Sigmoid colon (tissue), 7 donors: ENCODE measurements at places on chromosomes 6 and 20. TPM values are rescaled to one million over a fixed set of nuclear protein-coding genes. Genes with fewer than 3 reads are reported as not detected.

Gene TGM3
- total RNA-seq, result not detected

Gene FOXF2
- total RNA-seq, result 37.8 TPM

Gene OR2H1
- total RNA-seq, result not detected

Gene WFDC2
- 42.5 TPM for total RNA-seq

Gene THBS2
- total RNA-seq, result 46.6 TPM

Gene WFDC10B
- total RNA-seq, result not detected

Gene TFAP2A
- total RNA-seq, result 0.27 TPM

Gene HFE
- total RNA-seq, result 4.7 TPM

Gene PRR18
- total RNA-seq, result 0.41 TPM

Gene TBXT
- not detected for total RNA-seq

Gene NMBR
- not detected for total RNA-seq

Gene DPPA5
- total RNA-seq, result not detected

Gene ANGPT4
- not detected for total RNA-seq

Gene CTCFL
- total RNA-seq, result not detected

Gene CD83
- 1.6 TPM for total RNA-seq

Gene GNAS-AS1
- not detected for total RNA-seq

Gene TASP1
- 13.0 TPM for total RNA-seq
